ENCODE measurements at places on chromosomes 5 and 9.

- DNase-seq = no peak
These were observed 114.1 kb upstream of the TXNDC8 start for GRCh38 chr9:110451726-110452125.

DNA sequence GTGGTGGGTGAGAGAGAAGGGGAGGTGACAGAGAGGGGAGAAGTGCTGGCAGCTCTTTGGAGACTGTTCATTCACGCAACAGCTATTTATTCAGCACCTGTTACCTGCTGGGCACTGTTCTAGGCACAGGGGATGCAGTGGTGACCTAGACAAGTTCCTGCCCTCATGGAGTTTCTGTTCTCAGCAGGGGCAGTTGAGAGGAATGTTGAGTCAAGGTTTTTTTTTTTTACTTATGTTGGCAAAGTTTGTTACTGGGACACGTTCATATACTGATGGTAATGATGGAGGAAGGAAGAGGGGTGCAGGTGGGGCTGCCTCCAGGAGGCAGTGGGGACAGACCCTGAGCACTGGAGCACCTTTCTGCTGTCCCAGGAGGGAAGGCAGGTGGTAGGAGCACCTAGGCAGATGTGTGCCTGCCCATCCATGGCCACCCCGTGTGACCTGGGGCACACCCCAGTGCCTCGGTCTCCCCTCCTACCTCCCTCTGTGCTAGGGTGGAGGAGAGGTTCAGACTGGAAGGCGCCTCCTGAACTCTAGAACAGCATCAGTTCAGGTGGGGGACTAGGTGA is 49.4 kb upstream of the SLC25A51 start:
- DNase-seq = no peak

- DNase-seq = no peak
These were observed 753 bp upstream of the STC2 start for GRCh38 chr5:173328844-173329490.

DNA sequence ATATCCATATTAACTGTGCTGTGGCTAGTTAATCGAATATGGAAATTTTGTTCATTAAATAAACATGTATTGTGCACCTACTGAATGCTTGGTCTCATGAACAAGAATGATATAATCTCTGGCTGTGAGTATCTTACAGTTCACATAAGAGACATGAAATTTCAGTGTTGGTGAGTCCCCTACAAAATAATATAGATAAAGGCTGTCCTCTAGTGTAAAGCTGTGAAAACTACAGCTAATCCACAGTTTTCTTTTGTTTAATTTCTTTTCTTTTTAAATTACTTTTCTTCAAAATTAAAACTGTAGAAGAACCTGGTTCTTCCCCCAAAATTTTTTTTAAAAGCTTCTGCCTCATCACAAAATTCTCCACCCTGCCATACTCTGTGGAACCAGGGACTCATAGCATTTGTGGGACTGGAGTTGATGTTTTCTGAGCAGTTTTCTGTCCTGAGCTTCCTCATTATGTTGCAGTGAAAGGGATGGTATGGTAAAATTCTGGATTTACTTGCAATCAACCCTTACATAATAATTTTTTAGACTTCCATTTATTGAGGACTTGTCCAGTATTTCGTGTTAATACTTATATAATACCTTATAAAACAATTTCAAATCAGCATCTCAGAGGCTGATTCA is 135.0 kb downstream of the STK32A start:
- DNase-seq = no peak

GRCh38 chr5:76610196-76610595 is 13.0 kb downstream of the F2RL2 start:
- DNase-seq = no peak

DNA sequence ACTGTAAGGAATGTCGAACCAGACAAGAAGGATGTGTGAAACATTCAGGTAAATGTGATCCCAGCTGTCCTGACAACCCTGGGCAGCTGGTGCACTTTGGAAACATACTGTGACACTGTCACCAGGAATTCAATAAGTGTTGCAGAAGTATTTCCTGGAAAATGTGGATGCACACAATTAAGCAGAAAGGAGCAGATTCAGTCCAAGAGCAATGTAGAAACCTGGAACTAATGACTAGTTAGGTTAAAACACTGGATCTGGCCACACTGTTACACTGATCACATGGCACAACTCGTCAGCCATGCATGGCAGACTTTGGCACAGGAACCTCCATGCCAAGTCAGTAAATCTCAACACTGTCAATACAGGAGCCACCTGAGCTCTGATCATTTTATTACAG is 109.0 kb downstream of the FAM174A start:
- DNase-seq = no peak

DNA sequence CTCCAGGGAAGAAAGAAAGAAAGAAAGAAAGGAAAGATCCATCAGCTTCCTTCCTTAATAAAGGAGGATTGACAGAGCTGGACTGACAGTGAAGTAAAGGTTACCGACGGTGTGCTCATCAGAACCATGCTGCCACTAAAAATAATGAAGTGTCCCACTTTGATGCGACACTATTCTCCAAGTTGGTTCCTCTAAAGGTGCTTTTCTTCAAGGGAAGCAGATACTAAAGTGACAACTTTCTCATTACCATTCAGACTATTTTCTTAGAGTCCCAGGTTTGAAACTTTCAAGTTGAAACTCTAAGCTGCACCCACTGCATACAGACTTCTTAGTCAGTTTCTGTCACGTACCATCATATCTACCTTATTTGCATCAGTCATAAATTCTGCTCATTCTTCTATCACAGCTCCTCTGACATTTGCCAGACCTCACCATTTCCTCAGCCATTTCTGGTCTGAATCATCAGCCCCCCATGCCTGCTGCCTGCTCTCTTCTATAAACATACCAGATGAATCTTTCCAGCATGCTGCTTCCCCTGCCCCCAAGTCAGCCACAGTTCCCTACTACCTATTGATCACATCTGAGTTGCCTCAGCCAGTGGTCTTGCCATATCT is 177.6 kb downstream of the DEPDC1B start:
- DNase-seq = no peak

GRCh38 chr5:147234825-147235635 is at the start of gene STK32A:
TSS of gene STK32A (plus strand) at chr5:147235026. CDS start at chr5:147239635, 4,609 bp downstream.
- no peak for DNase-seq

- no peak for DNase-seq
These were observed 291.9 kb upstream of the PDE4D start for GRCh38 chr5:60185231-60186099.

- DNase-seq = no peak
These were observed 61.1 kb downstream of the BARX1 start for GRCh38 chr9:93893899-93894690.

DNA sequence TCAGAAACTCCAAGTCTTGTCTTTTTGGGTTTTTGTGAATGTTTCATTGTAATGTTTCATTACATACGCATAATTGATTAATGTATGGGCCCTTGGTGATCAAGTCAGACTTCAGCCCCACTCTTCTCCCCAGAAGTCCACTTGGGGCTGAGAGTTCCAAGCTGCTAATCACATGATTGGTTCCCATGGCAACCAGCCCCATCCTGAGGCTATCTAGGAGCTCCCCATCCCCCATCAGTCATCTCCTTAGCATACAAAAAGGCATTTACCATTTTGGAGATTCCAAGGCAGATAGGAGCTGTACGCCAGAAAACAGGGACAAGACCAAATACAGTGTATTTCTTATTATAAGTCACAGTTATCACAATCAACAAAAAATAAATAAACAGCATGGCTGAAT is 22.9 kb upstream of the SYK start:
- no peak for DNase-seq
